IMR-90 (cell line): ENCODE measurements at places on chromosomes 6 and 20. TPM values are rescaled to one million over a fixed set of nuclear protein-coding genes. Genes with fewer than 3 reads are reported as not detected.

RHAG gene
- total RNA-seq: not detected in 2 replicates

MMP24 gene
- 0.36 and 0.56 TPM in 2 replicates for total RNA-seq

CNBD2 gene
- total RNA-seq: 0.56 and 0.90 TPM in 2 replicates

METTL24 gene
- total RNA-seq: not detected in 2 replicates

FUT9 gene
- total RNA-seq: not detected in 2 replicates

ULBP1 gene
- 0.18 and 0.56 TPM in 2 replicates for total RNA-seq

OPN5 gene
- total RNA-seq: not detected in 2 replicates

ZKSCAN4 gene
- 4.7 and 5.7 TPM in 2 replicates for total RNA-seq

RIN2 gene
- 61.4 and 72.2 TPM in 2 replicates for total RNA-seq

HUS1B gene
- total RNA-seq: 0.36 and 0.56 TPM in 2 replicates

CFAP61 gene
- under 0.01 TPM in 1 of 2 replicates, not detected in the other for total RNA-seq

LGSN gene
- not detected in 2 replicates for total RNA-seq

PHACTR1 gene
- total RNA-seq: not detected in 2 replicates

CST2 gene
- not detected in 2 replicates for total RNA-seq

SERPINB6 gene
- total RNA-seq: 37.1 and 60.3 TPM in 2 replicates

C2 gene
- under 0.01 and 0.18 TPM in 2 replicates for total RNA-seq

CUL9 gene
- 6.1 and 7.7 TPM in 2 replicates for total RNA-seq

ADGRF5 gene
- total RNA-seq: not detected in 2 replicates

TCEA2 gene
- 8.9 and 9.3 TPM in 2 replicates for total RNA-seq

CRISP2 gene
- total RNA-seq: not detected in 2 replicates

UBE3D gene
- 6.3 and 6.7 TPM in 2 replicates for total RNA-seq

OARD1 gene
- total RNA-seq: 2.3 and 5.6 TPM in 2 replicates

RNF182 gene
- 6.4 and 9.1 TPM in 2 replicates for total RNA-seq

SNRPB gene
- 103 and 109 TPM in 2 replicates for total RNA-seq

NHSL1 gene
- total RNA-seq: 6.9 and 7.2 TPM in 2 replicates

SNX14 gene
- 61.8 and 116 TPM in 2 replicates for total RNA-seq

SNAP25 gene
- total RNA-seq: 1.1 and 2.8 TPM in 2 replicates

COL11A2 gene
- total RNA-seq: under 0.01 TPM in 2 replicates

EYA4 gene
- total RNA-seq: 11.1 and 11.9 TPM in 2 replicates

OR2B2 gene
- total RNA-seq: not detected in 2 replicates

KCNK5 gene
- total RNA-seq: not detected in 2 replicates

SLC22A7 gene
- total RNA-seq: not detected in 2 replicates

NOTCH4 gene
- total RNA-seq: 1.3 and 2.2 TPM in 2 replicates

KCNK16 gene
- total RNA-seq: not detected in 2 replicates

TFAP2A gene
- 0.72 and 1.1 TPM in 2 replicates for total RNA-seq

HLA-DOA gene
- total RNA-seq: not detected in 2 replicates

DDAH2 gene
- total RNA-seq: 40.0 and 40.7 TPM in 2 replicates

SYNE1 gene
- total RNA-seq: 159 and 163 TPM in 2 replicates

INSM1 gene
- total RNA-seq: not detected in 2 replicates

CTSZ gene
- 43.6 and 46.1 TPM in 2 replicates for total RNA-seq
